Activated CD4-positive, alpha-beta memory T cell treated with anti-CD3 and anti-CD28 coated beads, Interleukin-2, amount 10 ng/mL, durations not matched to agents 7 days and 5 days (primary cell): ENCODE measurements at places on chromosomes 1 and 21. TPM values are rescaled to one million over a fixed set of nuclear protein-coding genes. Genes with fewer than 3 reads are reported as not detected.

- no peak for DNase-seq
Measured at GRCh38 chr1:15736038-15736891, at the start of gene SLC25A34. SLC25A34 (plus strand) TSS chr1:15736258; CDS start chr1:15736486, 228 bp downstream.

DNA sequence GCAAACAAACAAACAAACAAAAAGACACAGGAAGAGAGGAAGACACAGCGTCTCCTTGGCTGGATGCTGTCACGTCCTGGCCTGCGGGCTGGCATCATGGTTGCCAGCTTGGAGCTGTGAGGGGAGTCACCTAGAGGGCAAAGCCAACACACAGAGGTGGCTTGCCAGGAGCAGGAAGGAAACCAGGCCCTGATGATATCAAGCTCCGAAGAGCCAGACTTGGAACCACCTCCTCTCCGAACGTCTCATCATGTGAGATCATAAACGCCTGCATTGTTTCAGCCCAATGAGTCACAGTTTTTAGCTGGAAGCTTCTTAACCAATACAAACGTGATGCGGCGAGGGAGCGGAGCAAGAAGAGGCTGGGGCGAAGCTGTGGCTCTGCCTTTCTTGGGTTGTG, 8.7 kb downstream of the PLA2G2D start:
- DNase-seq, result no peak

DNA sequence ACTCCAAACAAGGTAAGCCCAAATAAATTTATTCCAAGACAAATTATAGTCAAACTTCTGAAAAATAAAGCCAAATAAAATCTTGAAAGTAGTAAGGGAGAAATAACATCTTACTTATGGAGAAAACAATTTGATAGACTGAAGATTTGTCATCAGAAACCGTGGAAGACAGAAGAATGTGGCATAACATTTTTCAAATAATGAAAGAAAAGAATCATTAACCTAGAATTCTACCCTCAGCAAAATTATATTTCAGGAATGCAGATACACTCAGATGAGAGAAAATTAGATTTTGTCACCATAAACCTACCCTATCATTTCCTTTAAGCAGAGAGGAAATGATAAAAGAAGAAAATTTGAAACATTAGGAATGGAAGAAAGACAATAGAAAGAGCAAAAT, 27.3 kb upstream of the PADI1 start:
- no peak for DNase-seq

GRCh38 chr1:150321826-150322166, 463 bp downstream of the PRPF3 start:
- no peak for DNase-seq

DNA sequence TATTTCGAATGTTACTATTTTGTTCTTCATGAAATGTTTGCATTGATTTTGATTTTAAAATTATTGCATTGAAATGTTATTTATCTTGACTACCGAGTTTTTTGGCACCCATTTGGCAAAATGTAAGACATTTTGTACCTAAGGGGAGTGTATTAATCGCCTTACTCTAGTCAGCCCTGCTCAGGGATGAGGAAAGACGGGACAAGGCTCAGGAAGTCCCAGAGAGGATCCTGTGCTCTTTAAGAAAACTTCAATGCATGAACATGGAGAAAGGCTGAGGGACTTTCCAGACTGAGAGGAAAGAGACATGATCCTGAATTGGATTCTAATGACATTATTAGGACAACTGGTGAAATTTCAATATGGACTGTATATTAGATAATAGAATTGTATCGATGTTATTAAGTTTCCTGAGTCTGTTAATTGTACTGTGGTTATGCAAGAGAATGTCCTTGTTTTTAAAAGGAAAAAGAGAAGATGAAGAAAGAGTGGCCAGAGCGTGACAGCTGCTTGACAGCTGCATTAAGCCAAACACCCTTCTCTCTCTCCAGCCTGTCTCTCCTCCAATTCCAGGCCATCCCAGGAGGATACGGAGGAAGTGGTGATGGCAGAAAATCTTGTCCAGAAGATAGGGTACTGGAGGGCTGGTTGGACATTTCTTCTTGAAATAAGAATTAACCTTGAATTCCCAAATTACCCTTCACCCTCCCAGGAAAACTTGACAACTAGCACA, 66.0 kb downstream of the PLEKHA6 start:
- no peak for DNase-seq

DNA sequence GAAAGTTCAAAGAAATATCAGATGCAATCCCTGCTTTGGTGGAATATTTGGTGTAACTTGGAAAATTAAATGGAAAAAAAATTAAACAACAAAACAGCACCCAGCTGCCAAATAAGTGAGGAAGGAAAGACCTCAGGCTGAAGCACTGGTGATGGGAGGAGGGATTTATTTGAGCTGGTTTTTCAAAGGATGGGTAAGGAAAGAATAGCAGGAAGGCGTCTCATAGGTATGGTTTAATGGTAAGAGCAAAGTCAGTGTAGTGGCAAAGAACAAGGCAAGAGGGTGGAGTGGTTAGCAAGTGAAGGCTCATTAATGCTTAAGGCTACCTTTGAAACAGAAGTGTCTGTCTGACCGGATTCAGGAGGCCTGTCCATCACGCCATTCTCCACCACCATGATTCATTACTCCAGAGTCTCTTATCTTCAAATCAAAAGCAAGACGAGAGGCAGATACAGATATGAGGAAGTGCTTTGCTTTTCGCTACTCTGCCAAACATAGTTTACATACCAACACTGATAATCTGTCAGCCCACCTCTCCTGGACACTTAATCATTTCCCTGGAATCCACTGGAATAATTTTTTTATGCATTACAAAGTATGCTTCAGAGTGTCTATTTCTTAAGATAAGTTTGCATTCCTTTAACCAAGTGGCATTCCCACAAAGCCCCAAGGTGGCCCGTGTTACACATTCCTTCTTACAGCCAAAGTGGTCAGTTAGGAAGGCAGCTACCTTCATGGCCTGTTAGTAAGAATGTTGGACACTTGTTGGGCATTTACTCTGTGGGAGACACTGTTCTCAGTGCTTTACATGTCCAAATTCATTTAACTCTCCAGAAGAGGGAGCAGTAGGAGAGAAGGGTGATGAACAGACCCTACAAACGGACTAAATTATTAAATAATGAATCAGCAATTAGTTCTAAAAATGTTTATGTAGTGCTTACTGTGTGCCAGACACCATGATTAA, 146.6 kb downstream of the ROR1 start:
- DNase-seq, result no peak

- no peak for DNase-seq
Measured at GRCh38 chr1:87077959-87078639, 163.7 kb downstream of the HS2ST1 start.

- DNase-seq, result no peak
Measured at GRCh38 chr21:41217671-41218385, 49.9 kb downstream of the BACE2 start.

The GJA5 gene
- total RNA-seq, result not detected
